ENCODE measurements at places on chromosomes 13 and 19.
A peak's percentile ranks its signal among the peaks of the same experiment; 100 is the strongest.

DNA sequence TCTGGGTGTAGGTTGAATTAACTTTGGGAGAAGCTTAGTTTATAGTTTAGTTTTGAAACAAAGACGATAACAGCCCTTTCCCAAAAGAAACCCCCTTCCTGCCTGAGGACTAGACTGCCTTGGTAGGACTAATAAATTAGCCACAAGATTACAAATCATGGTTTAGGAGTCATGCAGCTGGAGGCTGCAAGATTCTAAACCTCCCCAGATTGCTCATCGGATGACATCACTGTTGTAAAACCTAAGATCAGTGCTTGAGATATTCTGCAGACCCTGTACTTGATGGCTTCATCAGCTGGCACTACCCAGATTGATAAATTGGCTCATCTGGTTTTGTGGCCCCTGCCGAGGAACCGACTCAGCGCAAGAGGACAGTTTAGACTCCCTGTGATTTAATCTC, 35.9 kb upstream of the MPHOSPH8 start:
- no peak for DNase-seq

GRCh38 chr19:7645163-7645562, 8.3 kb downstream of the STXBP2 start:
- DNase-seq = no peak

DNA sequence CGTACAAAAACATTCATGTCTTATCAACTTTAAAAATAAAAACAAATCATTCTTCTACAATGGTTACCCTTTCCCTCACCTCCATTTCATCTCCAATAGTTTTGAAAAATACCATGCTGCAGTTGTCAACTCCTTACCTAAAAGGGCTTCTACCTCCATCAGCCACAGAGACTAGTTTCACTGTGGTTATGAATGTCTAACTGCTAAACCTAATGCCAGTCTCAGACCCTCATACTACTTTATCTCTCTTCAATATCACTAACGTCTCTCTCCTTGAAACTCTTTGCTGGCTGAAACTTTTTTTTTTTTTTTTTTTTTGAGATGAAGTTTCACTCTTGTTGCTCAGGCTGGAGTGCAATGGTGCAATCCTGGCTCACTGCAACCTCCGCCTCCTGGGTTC, 27.1 kb downstream of the LNX2 start:
- DNase-seq = no peak

GRCh38 chr13:99339736-99340397, 32.7 kb upstream of the GPR183 start:
- no peak for DNase-seq

GRCh38 chr19:41449079-41449864, 6.3 kb downstream of the ERICH4 start:
- peak; percentile 76 for DNase-seq

DNA sequence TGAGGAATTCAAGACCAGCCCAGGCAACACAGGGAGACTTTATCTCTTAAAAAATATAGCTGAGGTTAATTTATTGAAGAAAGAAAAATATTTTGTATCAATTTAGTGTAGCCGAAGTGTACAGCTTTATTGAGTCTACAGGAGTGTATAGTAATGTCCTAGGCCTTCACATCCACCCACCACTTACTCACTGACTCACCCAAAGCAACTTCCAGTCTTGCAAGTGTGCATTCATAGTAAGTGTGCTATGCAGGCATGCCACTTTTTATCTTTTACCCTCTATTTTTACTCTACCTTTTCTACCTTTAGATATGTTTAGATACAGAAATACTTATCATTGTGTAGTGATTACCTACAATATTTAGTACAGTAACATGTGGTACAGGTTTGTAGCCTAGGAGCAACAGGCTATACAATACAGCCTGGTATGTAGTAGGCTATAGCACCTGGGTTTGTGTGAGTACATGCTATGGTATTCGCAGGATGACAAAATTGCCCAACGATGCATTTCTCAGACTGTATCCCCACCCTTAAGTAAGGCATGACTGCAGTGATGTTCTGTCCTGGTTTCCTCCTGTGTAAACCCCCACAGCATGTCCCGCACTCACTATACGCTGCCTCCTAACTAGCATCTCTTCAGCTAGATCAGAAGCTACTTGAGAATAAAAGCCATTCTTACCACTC, 15.3 kb upstream of the ATP12A start:
- DNase-seq = no peak

GRCh38 chr13:112705286-112705685, 15.4 kb downstream of the ATP11A start:
- no peak for DNase-seq

- DNase-seq = no peak
Observed at GRCh38 chr19:12891553-12892021, 627 bp downstream of the GCDH start.

DNA sequence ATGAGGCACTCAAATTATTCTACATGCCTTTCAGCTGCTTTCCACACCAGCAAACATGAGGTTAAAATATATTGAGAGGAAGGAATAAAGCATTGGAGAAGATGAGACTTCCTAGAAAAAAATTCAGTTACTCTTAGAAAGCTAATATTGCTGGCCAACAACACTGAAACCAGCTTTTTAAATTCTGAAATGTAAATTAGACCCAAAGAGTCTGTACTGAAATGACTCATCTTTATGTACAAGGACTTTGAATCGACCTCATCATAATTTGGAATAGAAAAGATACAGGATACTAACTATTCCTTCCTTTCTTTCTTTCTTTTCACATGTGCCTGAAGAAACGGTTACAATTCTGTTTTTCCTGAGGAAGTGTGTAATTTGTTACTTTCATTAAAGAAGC, 6.5 kb upstream of the HSPH1 start:
- DNase-seq = no peak

- no peak for DNase-seq
Observed at GRCh38 chr13:43574605-43575004, 212.2 kb downstream of the ENOX1 start.

- DNase-seq = no peak
Observed at GRCh38 chr13:36074659-36075058, 56.5 kb downstream of the DCLK1 start.
